ENCODE measurements at places on chromosomes 3 and 15.

DNA sequence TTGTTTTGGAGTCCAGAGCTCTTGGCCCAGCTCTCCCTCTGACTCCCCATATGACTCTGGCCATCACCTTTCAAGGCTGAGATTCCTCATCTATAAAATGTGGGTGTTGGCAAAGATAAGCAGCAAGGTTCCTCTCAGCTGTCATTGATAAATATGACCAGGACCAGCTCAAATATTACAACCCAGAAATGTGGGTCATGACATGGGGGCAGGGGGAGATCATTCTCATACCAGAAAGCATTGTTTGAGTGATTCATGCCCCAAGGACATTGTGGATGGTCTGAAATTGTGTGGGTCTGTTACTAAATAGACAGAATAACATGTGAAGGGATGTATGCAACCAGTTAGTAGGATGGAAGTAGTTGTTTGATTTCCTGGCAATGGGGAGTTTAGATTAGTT lies 13.9 kb downstream of the UPK1B start:
- no peak overlapping the region for H3K4me3 ChIP-seq
- DNase-seq: no peak
- no peaks in the 10 kb centered on the region for H3K27me3 ChIP-seq
- H3K4me1 ChIP-seq: no peaks in the 10 kb centered on the region

- no peak for DNase-seq
- no peaks in the 10 kb centered on the region for H3K4me1 ChIP-seq
- no peak overlapping the region for H3K4me3 ChIP-seq
- peaks cover 14% of the 10 kb centered on the region for H3K36me3 ChIP-seq
- no peaks in the 10 kb centered on the region for H3K27me3 ChIP-seq
Measured at GRCh38 chr15:88529021-88529630, 17.4 kb downstream of the DET1 start.

DNA sequence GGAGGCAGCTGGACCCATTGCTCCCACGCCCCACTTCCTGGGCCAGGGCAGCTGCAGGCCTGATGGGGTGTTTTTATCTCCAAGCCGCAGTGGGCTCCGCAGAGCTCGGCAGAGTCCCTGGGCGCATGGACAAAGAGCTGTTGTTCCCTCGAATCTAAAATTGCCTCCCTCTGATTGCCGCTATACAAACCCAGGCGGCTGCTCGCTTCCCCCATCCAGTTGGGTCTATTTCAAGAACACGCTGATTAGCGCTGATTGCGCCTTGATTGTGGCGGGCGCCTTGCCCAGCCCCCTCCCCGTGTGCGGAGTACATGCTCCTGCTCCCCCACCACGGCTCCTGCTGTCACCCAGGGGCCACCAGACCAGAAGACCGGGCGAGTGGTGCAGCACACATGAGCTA lies 43.4 kb upstream of the SLC6A1 start:
- DNase-seq: no peak
- H3K27me3 ChIP-seq: no peaks in the 10 kb centered on the region
- H3K27ac ChIP-seq: no peak overlapping the region

GRCh38 chr3:1374471-1374870 lies 281.6 kb downstream of the CNTN6 start:
- H3K4me3 ChIP-seq: no peak overlapping the region
- no peak overlapping the region for H3K27ac ChIP-seq
- H3K4me1 ChIP-seq: no peaks in the 10 kb centered on the region
- H3K36me3 ChIP-seq: no peaks in the 10 kb centered on the region
- H3K27me3 ChIP-seq: no peaks in the 10 kb centered on the region

- H3K4me1 ChIP-seq: no peaks in the 10 kb centered on the region
- DNase-seq: no peak
- H3K36me3 ChIP-seq: no peaks in the 10 kb centered on the region
- no peak overlapping the region for H3K4me3 ChIP-seq
Measured at GRCh38 chr3:95721938-95722337, 1092.5 kb upstream of the EPHA6 start.

GRCh38 chr3:28188686-28189085 lies 52.7 kb upstream of the CMC1 start:
- H3K4me3 ChIP-seq: no peak overlapping the region
- no peaks in the 10 kb centered on the region for H3K4me1 ChIP-seq
- no peaks in the 10 kb centered on the region for H3K27me3 ChIP-seq
- H3K27ac ChIP-seq: no peak overlapping the region

- H3K27ac ChIP-seq: no peak overlapping the region
- no peak overlapping the region for H3K4me3 ChIP-seq
- H3K4me1 ChIP-seq: no peaks in the 10 kb centered on the region
- H3K27me3 ChIP-seq: no peaks in the 10 kb centered on the region
- no peaks in the 10 kb centered on the region for H3K36me3 ChIP-seq
- no peak for DNase-seq
Measured at GRCh38 chr3:119257654-119258410, 17.2 kb upstream of the B4GALT4 start.

DNA sequence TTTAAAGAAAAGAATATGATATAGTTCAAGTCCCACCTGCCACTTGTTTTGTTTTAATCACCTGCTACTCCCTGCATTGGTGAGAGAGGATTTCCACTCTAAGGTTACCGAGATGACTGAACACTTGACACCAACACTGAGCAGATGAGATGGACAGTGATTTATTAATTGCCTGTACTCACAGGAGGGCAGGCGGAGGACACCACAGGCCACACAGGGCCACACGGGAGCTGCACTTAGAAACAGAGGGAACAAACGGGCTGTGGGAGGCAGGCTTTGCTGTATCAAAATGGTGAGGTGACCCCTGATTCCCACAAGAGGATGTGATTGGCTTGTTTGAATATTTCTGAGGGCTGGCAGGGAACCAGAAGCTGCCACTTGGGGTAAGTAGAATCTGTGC lies 10.8 kb downstream of the MINAR1 start:
- no peaks in the 10 kb centered on the region for H3K36me3 ChIP-seq
- no peak overlapping the region for H3K4me3 ChIP-seq
- DNase-seq: no peak
- H3K27ac ChIP-seq: no peak overlapping the region
- H3K4me1 ChIP-seq: no peaks in the 10 kb centered on the region

- H3K4me3 ChIP-seq: no peak overlapping the region
- H3K27me3 ChIP-seq: no peaks in the 10 kb centered on the region
- peaks cover 17% of the 10 kb centered on the region for H3K36me3 ChIP-seq
- peaks cover 3% of the 10 kb centered on the region for H3K4me1 ChIP-seq
- H3K27ac ChIP-seq: no peak overlapping the region
Measured at GRCh38 chr15:48432688-48433087, 101.5 kb downstream of the DUT start.

- H3K27me3 ChIP-seq: no peaks in the 10 kb centered on the region
- peaks cover 3% of the 10 kb centered on the region for H3K4me1 ChIP-seq
- no peak for DNase-seq
- no peaks in the 10 kb centered on the region for H3K36me3 ChIP-seq
Measured at GRCh38 chr3:188567478-188568195, 413.7 kb downstream of the LPP start.

DNA sequence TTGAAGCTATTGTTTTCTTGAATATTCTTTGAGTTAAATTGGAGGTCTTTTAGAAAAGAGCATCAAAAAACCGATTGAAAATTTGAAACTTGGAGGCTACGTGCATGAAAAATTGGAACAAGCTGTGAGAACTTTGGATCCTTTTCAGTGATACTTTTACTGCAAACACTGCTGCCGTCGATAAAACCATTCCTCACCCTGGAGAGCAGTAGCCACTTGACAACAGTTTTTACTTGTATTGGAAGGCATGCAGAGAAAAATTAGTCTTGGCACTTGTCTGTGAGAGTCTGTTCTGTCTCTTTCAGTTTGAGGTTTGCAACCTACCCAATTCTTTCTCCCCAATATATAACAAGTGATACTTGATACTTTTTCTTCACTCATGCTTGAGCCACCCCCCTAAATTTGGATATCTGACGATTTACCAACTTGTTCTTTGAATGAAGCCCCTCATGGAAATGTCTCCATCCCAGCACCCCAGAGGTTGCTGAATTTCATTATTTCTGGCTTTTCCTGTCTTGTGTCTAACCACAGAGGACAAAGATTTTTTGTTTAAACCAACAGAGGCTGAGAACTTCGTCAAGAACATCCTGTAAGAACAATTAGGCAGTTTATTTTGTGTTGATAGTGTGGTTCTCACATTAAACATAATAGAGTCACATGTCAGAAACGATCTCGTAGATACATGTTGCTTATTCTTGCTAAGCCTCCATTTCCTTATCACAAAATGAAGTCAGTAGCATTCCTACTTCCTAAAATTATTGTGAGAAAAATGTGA lies 307.3 kb upstream of the PLSCR5 start:
- H3K36me3 ChIP-seq: no peaks in the 10 kb centered on the region
- DNase-seq: no peak
- H3K27ac ChIP-seq: no peak overlapping the region
- no peak overlapping the region for H3K4me3 ChIP-seq
- no peaks in the 10 kb centered on the region for H3K4me1 ChIP-seq

GRCh38 chr3:55305696-55306485 lies 181.2 kb downstream of the WNT5A start:
- H3K27me3 ChIP-seq: no peaks in the 10 kb centered on the region
- H3K27ac ChIP-seq: no peak overlapping the region
- H3K4me1 ChIP-seq: no peaks in the 10 kb centered on the region
- no peak overlapping the region for H3K4me3 ChIP-seq
- no peak for DNase-seq
- H3K36me3 ChIP-seq: no peaks in the 10 kb centered on the region

GRCh38 chr15:67199881-67200763 lies 54.3 kb downstream of the AAGAB start:
- peaks cover 8% of the 10 kb centered on the region for H3K4me1 ChIP-seq
- H3K27me3 ChIP-seq: no peaks in the 10 kb centered on the region
- H3K27ac ChIP-seq: no peak overlapping the region
- H3K36me3 ChIP-seq: peaks cover 52% of the 10 kb centered on the region
- H3K4me3 ChIP-seq: no peak overlapping the region
- no peak for DNase-seq

- H3K27me3 ChIP-seq: no peaks in the 10 kb centered on the region
- no peak overlapping the region for H3K4me3 ChIP-seq
- no peaks in the 10 kb centered on the region for H3K4me1 ChIP-seq
- no peak for DNase-seq
- H3K27ac ChIP-seq: no peak overlapping the region
Measured at GRCh38 chr15:96130734-96131133, 199.8 kb upstream of the NR2F2 start.

- peaks cover 4% of the 10 kb centered on the region for H3K4me1 ChIP-seq
- no peak for DNase-seq
- no peak overlapping the region for H3K27ac ChIP-seq
Measured at GRCh38 chr3:126908752-126909275, 74.1 kb upstream of the PLXNA1 start.

GRCh38 chr3:21654662-21655061 lies 96.3 kb downstream of the ZNF385D start:
- no peaks in the 10 kb centered on the region for H3K4me1 ChIP-seq
- no peak for DNase-seq
- H3K27ac ChIP-seq: no peak overlapping the region
- no peak overlapping the region for H3K4me3 ChIP-seq
- H3K27me3 ChIP-seq: no peaks in the 10 kb centered on the region

DNA sequence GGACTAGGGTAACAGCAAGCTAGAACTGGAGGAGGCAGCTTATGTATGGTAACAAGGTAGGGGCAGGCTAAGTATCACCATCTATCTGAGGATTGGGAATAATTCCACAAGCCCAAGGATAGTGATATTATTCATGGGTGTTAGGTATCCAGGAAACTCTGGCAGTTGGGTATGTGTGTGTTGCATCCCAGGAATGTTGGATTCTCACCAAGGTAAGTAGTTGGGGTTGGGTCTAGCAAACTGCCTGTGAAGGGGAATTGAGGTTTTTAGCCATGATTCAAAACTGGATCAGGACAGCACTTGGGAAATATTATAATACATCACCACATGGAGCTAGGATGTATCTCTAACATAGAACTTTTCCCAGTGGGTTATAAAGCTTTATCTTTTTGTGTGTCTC lies 626.4 kb upstream of the GOLIM4 start:
- H3K4me3 ChIP-seq: no peak overlapping the region
- H3K4me1 ChIP-seq: no peaks in the 10 kb centered on the region
- H3K27me3 ChIP-seq: no peaks in the 10 kb centered on the region

DNA sequence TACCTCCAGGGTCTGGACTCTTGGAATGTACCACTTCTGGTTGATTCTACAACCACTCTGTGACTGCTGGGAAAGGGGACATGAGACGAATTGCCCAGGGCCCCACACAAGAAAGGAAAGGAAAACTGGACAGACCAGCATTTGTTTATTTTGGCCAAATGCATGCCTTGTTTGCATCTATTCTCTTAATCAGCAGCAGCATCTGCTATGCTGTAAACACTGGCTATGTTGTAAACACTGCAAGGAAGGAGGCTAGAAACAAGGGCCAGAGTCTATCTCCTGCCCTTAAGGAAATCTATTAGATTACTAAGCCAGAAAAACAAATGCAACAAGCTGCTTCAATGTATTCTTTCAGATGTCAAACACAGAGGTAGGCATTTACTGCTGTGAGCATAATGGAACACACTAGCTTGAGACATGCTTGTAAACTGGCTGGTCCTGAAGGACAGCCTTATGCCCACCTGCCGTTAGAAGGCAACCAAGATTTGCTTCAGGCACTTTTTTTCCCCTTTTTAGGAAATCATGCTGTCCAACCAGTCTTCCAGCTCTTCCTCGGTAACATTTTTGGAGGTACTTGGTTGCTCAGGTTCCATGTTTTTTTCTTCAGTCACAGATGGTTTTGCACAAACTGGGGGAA lies 102.1 kb upstream of the CHRM5 start:
- no peak for DNase-seq
- H3K27ac ChIP-seq: no peak overlapping the region
- no peak overlapping the region for H3K4me3 ChIP-seq
- no peaks in the 10 kb centered on the region for H3K4me1 ChIP-seq
- no peaks in the 10 kb centered on the region for H3K27me3 ChIP-seq

DNA sequence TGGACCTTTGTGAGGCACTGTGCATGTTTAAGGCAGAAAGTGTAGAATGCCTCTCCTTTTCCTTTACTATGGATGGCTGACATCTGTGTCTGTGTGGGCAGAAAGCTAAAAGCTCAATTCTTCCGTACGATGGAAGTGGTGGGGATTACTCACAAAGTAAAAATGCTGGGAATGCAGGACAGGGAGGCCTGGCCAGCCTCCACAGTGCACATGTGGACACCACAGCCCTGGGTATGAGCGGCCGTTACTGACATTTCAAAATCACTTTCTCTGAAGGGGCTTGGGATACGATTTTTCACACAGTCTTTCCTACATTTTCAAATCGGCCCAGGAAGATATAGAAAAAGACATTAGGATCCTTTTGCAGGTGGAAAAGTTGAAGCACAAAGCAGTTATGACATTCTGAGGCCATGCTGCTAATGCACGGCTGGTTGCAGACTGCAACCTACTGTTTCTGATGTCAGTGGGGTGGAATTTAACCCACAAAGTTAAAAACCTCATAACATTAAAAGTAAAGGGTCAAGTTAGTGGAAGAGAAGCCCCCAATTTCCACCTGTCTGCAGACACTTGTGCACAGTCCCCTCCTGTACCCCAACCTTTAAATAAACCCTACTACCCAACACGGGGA lies 27.9 kb downstream of the EHD4 start:
- H3K27me3 ChIP-seq: no peaks in the 10 kb centered on the region
- peak; percentile 44 for DNase-seq
- H3K36me3 ChIP-seq: no peaks in the 10 kb centered on the region
- H3K4me1 ChIP-seq: peaks cover 17% of the 10 kb centered on the region
- H3K4me3 ChIP-seq: no peak overlapping the region
- peak overlapping the region; percentile 84 for H3K27ac ChIP-seq

All from neuronal stem cell (in vitro differentiated cells).